ENCODE measurements at places on chromosomes 1 and 21. TPM values are rescaled to one million over a fixed set of nuclear protein-coding genes. Genes with fewer than 3 reads are reported as not detected.

DNA sequence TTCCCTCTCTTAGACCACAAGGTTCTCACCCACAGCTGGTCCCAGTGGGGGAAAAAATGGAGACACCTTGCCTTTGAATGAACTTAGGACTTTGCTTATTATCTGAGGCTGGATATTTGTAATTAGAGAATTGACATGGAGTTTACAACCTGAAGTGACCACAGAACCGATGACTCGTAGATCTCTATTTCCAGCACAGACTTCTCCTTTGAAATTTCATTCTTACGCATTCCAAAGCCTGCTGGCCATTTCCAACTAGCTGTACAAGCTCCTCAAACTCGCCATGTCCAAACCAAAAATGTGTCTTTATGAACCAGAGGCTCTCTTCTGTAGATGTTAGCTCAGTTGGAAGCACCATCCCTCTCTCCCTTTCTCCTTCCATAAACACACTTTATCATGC is 12.0 kb downstream of the RAB7B start:
- no peak for DNase-seq

DNA sequence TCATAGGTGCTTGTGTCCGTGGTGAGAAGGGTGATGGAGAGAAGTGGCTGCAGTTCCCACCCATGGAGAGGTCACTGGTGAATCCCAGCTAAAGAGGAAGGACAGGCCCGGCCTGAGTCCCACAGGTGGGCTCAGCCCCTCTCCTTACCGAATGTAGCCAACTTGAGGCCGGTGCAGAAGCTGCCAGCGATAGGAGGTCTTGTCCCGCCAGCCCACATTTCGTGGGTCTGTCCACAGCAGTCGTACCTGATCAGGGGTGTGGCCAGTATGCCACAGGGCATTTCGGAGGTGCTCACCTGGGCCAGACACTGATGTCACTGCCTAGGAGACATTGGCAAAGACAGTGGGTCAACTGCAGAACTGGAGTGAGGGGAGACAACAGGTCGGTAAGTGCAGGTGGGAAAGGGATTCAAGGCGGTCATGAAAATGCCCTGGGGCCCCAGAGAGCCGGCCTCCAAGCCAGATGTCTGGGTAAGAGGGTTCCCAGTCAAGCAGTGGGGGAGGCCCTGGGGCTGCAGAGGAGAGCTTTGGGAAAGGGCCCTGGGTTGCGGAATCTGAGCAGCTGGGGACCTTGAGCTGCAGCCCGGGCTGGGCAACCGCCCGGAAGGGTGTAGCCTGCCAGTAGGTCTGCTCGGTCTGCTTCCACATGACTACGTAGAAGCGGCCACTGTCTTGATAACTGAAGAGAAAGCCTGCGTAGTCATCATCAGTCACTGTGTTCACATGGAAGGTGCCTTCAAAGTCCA is 10.6 kb downstream of the THBS3 start:
- no peak for DNase-seq

GRCh38 chr1:74161497-74161896 is 36.5 kb downstream of the LRRIQ3 start:
- DNase-seq: no peak

Gene CORT
- total RNA-seq: 0.49 TPM

DNA sequence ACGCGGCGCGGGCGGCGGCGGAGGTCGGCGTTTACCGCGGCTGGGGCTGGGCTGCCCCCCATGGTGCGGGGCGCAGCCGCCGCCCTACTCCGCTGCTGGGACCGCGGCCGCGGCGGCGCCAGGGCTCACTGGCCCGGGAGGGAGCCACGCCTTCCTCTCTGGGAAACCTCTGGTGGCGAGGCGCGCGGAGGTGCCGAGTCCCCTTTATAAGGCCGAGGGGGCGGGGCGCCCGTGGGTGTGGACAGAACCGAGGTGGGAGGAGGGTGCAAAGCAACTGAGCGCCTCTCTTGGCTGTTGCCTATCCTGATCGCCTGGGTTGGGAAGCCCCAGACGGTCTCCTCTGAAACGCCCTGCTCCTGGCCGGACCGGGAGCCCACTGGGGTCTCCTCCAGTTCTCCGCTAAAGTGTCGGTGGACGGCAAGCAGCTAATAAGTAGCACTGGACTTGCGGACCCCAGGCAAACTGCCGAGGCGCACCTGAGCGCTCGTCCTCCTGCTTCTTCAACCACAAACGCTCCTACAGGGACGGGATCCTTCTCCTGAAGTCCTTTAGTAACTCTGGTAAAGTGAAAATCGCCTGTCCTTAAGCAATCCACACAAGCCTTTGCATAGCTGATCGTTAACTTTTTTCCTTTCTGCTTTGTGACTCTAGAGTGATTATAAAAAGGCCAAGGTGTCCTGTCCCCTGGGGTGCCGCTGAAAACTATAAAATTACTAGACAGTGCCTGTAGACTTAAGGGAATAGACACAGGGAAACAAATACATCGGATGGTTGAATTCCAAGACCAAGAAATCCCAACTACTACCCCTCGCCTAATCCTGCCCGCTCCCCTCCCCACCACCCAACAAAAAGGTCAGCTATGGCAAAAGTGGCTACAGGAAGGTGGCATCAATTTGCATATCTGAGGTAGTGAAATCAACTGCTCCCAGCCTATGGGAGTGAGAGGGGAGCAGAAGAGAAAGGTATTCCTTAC is at the start of gene PTGER3:
PTGER3 (minus strand) TSS at position 182 of the 973 bp plus-strand sequence. CDS start 239 bp downstream, outside the sequence.
- DNase-seq: no peak

All from skin of body (tissue), 3 donors.